ENCODE measurements at places on chromosomes 2 and 18.

- no peak for DNase-seq
Measured at GRCh38 chr18:79545736-79546171, 133.8 kb upstream of the CTDP1 start.

GRCh38 chr2:51219468-51219867 lies 187.5 kb upstream of the NRXN1 start:
- peak; percentile 93 for DNase-seq

DNA sequence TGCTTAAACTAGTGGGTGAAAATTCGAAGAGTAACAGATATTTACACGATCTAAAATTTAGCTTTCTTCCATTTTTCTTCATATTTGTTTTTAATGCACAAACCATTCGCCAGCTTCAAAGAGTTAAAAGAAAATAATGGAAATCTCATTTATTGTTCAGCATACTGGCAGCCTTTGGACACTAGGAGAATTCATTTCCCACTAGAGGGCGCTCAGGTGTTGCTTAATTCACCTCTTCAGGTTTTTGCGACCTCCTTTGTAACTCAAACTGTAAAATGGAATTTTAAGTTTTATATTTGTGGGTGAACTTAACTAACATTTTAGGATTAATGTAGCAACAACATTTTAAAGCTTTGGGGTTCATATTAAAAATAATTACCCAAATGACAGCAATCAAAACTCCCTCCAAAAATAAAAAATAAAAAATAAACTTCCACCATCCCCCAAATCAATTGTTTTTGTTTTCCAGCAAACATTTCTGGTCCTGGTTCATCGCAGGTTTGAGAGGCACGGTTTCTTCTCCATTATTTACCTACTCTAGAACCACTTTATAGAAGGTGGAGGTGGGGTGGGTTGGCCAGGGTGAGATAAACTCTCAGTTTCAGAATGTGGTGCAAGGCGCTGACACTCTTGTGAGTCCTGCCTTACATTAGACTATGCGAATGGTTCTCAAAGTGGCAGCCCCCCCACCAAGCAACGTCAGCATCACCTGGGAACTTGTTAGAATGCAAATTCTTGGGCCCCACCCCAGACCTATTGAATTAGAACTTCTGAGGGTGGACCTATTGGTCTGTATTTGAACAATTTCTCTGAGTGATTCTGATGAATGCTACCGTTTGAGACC lies 24.7 kb upstream of the PNPT1 start:
- DNase-seq: peak; percentile 87

- DNase-seq: peak; percentile 45
Measured at GRCh38 chr2:49490710-49491109, 336.4 kb upstream of the FSHR start.

GRCh38 chr2:86069091-86069685 lies 36.5 kb downstream of the POLR1A start:
- DNase-seq: no peak

- DNase-seq: peak; percentile 50
Measured at GRCh38 chr2:173647681-173648311, 293.1 kb downstream of the CDCA7 start.

DNA sequence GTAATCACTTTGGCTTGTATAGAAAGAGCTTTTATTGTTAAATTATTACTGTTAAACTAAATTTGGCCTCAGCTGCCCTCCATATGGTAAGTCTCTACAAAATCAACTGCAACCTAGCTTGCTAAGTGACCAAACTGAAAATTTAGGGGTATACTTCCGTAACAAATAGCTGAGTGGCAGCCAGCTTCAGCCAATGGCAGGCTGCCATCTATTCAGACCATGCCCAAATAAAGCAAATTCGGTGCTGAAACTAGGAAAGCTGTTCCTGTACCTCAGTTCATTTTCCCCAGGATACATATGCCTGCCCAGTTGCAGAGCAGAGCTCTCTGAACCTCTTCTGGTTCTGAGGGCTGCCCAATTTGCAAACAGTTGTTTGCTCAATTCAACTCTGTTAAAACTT lies 94.8 kb downstream of the EML6 start:
- no peak for DNase-seq

- no peak for DNase-seq
Measured at GRCh38 chr2:133760376-133760775, 192.1 kb upstream of the NCKAP5 start.

GRCh38 chr18:36315736-36316135 lies 18.2 kb downstream of the FHOD3 start:
- peak; percentile 53 for DNase-seq

DNA sequence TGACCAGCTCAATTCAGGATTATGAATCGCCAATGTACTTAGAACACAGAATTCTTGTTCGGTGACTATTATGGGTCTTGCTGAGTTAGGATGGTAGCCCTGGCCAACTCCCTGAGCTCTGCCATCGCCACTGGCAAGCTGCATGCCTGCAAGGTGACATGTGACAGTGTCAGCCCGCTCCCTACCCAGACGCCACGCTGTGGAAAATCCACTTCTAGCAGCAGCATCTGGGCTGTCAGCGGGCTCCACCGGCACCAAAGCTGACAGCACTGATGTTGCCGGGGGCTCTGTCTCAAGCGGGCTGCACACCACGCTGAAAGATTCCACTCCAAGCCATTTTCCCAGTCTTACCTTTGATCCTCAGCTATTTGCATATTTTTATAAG lies 100.7 kb downstream of the MYT1L start:
- no peak for DNase-seq

DNA sequence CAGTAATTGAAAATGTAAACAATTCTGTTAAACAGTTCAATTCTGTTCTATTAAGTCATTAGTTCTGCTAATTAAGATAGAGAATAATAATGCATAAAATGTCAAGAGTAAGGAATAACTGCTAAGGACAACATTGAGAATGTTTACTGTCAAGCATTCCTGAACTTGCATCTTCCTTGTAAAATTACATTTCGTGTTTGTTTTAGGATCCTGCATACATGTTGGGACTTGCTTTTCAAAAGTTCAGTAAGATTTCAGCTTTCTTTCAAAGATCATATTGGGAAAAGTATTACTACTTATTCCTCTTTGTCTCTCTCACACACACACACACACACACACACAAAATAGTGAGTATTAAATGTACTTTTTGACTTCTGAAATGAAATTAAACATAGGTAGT lies 20.5 kb downstream of the DYNC1I2 start:
- DNase-seq: no peak

DNA sequence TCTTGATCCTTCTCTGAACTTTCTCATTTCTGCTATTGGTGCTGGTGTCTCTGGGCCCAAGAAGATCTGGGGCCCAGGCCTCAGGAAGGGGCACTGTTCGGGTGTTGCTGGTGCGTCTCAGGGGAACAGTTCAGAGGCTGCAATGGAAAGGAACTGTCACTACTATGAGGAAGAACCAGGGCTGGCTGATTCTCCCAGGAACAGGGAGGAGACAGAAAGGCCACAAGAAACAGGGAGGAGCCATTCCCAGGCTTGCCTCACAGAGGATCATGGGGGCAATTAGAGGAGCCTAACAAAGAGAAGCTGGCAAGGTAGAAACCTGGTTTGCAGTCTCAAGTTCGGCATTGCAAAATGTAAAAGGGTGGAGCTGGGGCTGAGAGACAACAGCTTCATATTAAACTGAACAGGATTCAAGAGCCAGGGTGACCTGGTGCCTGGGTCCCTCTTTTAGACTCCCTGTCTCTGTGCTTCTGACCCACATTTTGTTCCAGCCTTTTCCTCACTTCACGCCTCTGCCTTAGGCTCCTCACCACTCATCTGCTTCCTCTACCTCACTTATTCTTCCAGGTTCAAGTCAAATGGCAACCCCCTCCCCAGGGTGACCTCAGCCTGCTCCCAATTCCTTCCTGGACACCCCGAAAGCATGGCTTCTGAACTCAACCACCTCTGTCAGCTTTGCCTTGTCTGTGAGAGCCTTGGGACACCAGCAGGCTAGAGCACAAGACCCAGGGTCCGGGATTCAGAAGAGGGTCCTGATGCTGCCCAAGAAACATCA lies 58.4 kb downstream of the GYPC start:
- DNase-seq: no peak

GRCh38 chr2:39696101-39696553 lies 30.4 kb downstream of the TMEM178A start:
- DNase-seq: peak; percentile 92
